GOT3 (cell line): ENCODE measurements at places on chromosomes 7 and 10.

GRCh38 chr10:71964098-71964742, at the start of gene CHST3:
CHST3 (plus strand) TSS chr10:71964395; CDS start chr10:72005843, 41,448 bp downstream.
- no peak for DNase-seq

DNA sequence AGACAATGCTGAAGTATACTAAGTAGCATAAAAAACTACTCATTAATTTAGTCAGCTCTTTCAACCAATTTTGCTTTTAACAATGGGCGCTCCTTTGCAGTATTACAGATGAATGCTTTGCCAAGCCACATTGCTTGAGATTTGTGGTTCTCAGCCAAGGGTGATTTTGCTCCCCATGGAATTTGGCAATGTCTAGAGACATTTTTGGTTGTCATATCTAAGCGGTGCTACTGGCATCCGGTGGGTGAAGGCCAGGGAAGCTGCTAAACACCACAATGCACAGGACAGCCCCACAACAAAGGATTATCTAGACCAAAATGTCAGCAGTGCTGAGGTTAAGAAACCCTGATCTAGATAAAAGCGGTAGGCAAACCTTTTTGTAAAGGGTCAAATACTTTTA, 112.0 kb downstream of the UBE2H start:
- DNase-seq, result no peak

GRCh38 chr10:52351914-52352330, 37.8 kb downstream of the DKK1 start:
- no peak for DNase-seq

- DNase-seq, result no peak
Observed at GRCh38 chr10:14665304-14665703, 109.4 kb downstream of the FAM107B start.

DNA sequence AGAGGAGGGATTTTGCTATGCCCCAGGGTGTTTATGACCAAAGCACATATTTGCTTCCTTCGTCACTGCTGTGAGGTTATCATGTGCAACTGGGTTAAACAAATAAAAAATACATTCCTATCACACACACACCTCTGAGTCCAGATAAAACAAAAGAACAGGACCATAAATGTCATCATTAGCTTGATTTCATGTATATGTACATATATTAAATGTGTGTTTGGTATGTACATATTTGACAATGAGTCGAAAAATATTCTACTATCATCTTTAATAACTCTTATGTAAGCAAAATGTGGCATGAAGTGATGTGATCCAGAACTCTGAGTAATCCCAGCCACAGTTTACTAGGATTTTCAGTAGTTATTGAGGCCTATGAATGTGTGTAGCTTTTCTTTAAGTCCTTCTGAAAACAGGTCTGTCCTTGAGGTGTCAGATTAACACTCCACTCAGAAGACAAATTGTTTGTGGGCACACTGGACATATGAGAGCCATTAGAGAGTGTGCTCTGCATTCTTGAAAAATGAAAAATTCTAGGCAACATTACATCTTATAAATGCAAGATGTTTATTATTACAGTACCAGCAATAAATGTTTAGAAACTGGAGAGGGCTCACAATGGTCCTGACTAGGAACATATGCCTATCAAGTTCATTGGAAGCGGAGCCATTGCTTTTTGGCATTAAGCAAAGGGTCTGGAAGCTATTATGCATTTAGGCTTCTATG, 335.1 kb upstream of the SEMA3A start:
- DNase-seq, result no peak

GRCh38 chr10:93478873-93479272, 3.3 kb downstream of the MYOF start:
- DNase-seq, result no peak

GRCh38 chr10:124153023-124153826, 59.8 kb upstream of the CHST15 start:
- DNase-seq, result peak; percentile 69

DNA sequence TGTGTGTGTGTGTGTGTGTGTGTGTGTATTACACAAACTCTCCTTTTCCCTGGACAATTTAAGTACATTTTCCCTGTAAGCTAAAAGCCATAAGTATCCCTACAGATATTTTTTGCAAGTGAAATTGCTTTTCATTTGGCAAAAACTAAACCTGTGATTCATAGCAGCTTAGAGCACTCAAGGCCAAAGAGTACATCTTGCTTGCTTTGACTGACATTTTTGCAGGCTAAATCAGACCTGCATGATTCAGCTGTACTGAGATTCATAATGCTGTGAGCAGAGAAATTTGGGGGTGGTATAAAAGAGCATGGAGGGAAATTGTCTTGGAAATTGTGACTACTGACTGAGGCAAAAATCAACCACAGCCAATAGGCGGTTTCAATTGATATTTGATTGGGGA, 500.4 kb downstream of the GFRA1 start:
- DNase-seq, result no peak

GRCh38 chr7:121831801-121832200, 41.2 kb upstream of the PTPRZ1 start:
- DNase-seq, result no peak

GRCh38 chr7:25789701-25790640, 362.0 kb upstream of the NFE2L3 start:
- no peak for DNase-seq

GRCh38 chr7:39650676-39651075, 27.3 kb downstream of the RALA start:
- peak; percentile 16 for DNase-seq

DNA sequence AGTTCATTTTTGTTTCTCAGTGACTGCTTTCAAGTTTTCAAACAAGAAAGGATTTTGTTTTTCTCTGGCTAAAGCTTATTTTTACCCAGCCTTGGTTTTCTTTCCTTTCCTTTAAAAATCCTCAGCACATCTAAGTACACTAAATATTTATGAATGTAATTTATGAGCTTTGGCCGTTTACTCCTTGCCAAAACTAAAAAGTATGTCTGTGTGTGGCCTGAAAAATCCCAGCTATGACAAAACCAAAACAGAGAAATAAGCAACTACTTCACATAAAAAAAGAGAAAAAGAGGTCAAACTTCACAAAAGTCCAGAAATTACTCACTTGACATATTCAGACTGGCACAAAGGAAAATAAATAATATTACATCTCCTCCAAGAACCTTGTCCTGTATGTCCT, 365.1 kb upstream of the NFE2L3 start:
- no peak for DNase-seq

GRCh38 chr7:43942997-43943396, 16.8 kb downstream of the UBE2D4 start:
- DNase-seq, result no peak

- DNase-seq, result no peak
Observed at GRCh38 chr10:104895541-104895940, 254.5 kb downstream of the SORCS3 start.

- no peak for DNase-seq
Observed at GRCh38 chr10:130244928-130245495, 108.8 kb downstream of the GLRX3 start.

- DNase-seq, result no peak
Observed at GRCh38 chr10:70508912-70509756, 30.6 kb downstream of the PALD1 start.

- DNase-seq, result no peak
Observed at GRCh38 chr7:121544238-121544637, 148.1 kb upstream of the FAM3C start.

GRCh38 chr7:101248276-101248675, 3.4 kb upstream of the FIS1 start:
- DNase-seq, result no peak

DNA sequence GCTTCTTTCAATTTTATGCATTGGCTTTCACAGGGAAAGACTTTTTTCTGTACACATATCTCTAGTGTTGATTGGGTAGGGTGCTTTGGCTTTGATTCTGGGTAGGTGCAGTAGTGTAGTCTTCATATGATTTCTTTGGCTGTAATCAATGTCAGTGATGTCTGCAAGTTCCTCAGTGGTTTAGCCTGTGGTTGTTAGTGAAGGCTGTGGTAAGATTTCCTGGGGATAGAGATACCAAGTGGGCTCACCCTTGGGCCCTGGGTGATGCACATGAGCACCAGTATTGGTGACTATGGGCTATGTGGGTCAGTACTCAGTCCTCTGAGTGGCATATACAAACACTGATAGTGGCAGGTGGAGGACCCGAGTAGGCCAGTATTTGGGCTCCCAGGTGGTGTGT, 13.0 kb downstream of the GIMAP8 start:
- no peak for DNase-seq

DNA sequence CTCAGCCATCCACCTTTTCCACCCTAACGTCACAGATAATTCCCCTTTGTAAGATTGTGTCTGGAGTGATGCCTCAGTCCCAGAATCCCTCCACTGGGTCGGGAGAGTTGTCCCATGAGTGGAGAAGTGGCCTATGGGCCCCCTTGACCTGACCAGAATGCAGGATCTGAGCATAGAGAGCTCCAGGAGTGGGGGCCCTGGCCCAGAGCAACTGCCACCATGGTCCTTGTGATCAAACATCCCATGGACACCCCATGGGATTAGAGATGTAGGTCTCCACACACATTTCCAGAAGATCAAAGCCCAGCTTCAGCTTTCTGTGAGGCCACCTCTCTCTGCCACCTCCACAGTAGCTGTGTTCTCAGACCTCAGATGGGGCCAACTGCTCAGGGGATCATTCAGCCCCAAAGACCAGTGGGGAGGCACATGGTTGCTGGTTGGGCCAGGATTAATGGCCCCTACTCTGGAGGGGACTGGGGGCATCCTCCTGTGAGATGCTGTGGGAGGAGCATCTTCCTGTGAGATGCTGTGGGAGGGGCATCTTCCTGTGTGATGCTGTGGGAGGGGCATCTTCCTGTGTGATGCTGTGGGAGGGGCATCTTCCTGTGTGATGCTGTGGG, 28.5 kb upstream of the DPYSL4 start:
- DNase-seq, result no peak

DNA sequence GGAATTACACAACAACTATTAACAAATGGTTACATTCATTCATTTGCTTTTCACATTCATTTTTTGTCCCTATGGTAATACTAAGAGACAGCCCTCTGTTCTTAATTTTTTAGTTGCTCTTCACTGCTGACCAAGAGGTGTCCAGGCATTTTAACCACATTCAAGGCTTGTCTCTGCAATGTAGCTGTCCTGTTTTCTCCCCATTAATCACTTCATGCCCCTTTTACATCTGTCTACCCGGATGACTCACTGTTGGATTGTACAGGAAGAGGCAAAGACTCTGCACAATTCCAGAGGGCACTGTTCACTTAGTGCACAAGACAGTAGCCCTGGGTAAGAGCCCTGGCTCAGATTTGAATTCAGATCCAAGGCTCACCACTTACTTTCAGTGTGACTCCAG, 168.5 kb downstream of the NOC3L start:
- no peak for DNase-seq

- no peak for DNase-seq
Observed at GRCh38 chr7:108235451-108236061, 105.4 kb upstream of the LAMB4 start.

- DNase-seq, result no peak
Observed at GRCh38 chr10:69279110-69279509, 814 bp downstream of the HK1 start.
